ENCODE measurements at places on chromosomes 16 and 17.

DNA sequence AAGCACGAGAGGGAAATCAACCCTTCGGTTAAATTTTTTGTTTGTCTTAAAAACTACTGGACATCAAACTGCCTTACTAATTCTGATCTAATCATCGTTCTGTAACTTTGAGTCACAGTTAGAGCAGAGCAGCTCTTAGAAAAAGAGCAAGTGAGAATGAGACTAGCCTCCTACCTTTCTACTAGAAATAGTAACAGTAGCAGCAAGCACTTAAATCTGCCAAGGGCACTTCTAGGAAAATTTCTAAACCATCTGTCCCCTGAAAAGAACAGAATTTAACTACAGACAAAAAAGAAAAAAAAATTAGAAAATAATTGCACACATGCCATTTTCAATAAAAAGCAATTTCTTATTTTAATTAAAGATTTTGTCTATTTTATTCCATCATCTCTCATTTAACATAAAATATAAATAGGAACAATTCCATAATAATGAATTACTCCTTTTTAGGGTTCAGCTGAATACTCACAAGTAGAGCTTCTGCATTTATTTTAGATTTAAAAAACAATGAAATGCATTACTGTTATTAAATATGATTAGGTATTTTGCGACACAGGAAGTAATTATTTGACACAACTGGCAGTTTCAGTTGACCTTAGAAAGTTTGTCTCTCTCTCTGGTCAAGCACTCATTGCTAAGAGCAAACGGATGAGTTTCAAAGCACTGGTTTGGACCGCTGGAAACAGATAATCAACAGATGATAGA is 250.8 kb upstream of the SOX9 start:
- DNase-seq: no peak

- no peak for DNase-seq
These were observed 42.6 kb downstream of the PIK3R5 start for GRCh38 chr17:8922928-8923327.

DNA sequence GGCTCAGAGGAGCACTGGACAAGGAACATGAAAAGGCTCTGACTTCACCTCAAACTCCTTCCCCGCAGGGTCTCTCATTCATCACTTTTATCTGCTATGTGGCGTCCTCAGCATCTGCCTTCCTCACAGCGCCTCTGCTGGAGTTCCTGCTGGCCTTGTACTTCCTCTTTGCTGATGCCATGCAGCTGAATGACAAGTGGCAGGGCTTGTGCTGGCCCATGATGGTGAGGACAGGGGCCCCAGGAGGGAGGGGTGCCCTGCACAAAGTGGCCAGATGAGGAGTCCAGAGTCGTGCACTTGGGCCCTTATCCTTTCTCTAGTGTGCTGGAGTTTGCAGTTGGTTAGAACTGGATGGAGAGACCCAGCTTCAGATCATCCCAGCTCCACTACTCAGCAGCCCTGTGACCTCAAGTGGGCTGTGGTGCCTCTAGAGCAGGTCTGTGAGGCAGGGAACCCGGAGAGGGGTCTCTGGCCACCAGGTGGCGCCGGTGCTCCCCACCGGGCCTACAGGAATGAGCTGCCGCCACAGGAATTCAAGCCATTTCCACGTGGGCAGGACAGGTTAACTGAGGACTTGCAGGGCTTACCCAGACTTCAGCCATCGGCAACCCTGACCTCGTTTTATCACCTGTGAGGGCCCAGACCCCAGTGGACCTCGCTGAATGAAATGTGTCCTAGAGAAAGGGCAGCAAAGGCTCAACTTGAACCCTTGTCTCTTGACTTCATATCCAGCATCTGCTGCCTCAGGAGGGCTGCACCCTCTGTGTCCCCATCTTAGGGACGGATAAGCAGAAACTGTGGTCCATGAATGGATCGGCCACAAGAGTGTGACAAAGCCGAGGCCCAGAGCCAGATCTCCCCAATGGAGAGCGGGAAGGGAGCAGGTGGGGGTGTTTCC is 4.0 kb downstream of the CMTM3 start:
- DNase-seq: peak; percentile 90

- no peak for DNase-seq
These were observed 105.3 kb upstream of the ASIC2 start for GRCh38 chr17:33398386-33398785.

DNA sequence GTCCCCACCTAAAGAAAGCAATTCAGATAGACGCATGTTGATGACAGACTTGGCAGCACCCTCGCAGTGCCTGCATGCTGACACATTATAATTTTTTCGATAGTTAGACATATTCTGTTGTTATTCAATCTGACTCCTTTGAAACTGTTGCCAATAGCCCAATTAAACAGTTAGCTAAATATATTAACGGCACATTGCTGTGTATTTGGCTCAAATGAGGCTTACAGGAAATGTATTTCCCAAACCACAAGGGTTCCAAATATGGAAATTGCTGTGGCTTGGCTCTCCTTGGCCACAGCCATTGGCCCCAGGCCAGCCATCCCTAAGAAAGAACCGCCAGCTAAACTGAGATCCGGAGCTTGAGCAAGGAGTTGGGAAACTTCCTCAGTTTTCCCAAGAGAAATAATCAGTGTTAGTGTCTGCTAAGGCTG is 31.1 kb downstream of the C16orf82 start:
- peak; percentile 87 for DNase-seq

GRCh38 chr17:80296221-80296620 is 35.6 kb downstream of the RNF213 start:
- no peak for DNase-seq

DNA sequence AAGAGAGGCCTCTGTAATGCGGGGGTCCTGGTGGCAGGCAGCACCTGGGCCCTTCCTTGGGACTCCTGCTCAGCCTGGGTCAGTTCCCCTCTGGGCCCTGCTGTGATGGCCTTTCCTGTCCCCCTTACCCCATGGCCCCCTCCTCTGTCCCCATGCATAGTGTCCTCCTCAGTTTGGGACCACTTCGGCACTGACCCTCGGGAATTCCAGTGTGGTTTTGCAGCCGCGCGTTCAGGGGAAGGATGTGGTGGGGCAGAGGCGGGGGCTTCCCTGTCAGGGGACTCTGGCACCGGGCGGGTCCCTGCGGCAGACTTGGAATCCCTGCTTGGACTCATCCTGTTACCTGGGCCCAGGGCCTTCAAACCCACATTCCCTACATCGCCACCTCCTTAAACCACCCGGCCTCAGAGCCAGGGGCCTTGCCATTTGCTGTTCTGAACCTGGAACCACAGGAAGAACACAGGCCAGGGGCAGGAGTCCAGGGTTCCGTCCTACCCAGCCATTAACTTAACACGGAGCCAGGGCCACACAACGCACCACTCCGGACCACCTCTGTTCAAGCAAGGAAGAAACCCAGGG is 31.4 kb upstream of the EIF1 start:
- no peak for DNase-seq

DNA sequence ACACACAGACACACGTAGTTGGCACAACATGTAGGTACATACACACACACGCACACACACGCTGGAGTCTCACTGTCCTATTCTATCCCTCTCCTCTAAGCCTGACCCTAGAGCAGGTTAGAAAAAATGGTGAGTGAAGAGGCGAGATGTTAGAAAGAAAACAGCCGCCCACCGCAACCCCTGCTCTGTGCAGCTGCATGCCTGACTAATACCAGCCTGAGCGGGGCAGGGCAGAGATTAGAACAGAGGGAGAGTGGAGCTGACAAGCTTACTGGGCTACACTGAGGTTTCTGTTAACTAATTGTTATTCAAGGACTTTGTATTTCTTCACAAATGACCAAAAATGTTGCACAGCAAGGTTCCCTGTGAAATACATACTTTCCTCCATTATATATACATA is 59.8 kb downstream of the AMFR start:
- DNase-seq: no peak
